Activated CD4-positive, alpha-beta memory T cell treated with anti-CD3 and anti-CD28 coated beads, Interleukin-2, amount 10 ng/mL, durations not matched to agents 7 days and 5 days (primary cell): ENCODE measurements at places on chromosomes 7 and 10. TPM values are rescaled to one million over a fixed set of nuclear protein-coding genes. Genes with fewer than 3 reads are reported as not detected.

Gene PKD2L1
- total RNA-seq, result 0.18 TPM

Gene PNLIPRP3
- not detected for total RNA-seq

Gene VSTM4
- 0.10 TPM for total RNA-seq

Gene GDF2
- not detected for total RNA-seq

Gene HOGA1
- not detected for total RNA-seq

Gene DPCD
- 4.1 TPM for total RNA-seq

Gene UCMA
- total RNA-seq, result not detected

Gene GATA3
- total RNA-seq, result 112 TPM

Gene SLC26A5
- not detected for total RNA-seq

Gene GARS1
- total RNA-seq, result 260 TPM

Gene ACHE
- total RNA-seq, result 0.13 TPM

Gene TCERG1L
- 0.08 TPM for total RNA-seq

Gene C10orf105
- total RNA-seq, result 0.33 TPM

Gene PAPOLB
- not detected for total RNA-seq
